ENCODE measurements at places on chromosomes 5 and 9. TPM values are rescaled to one million over a fixed set of nuclear protein-coding genes. Genes with fewer than 3 reads are reported as not detected.

SPATA31E1 gene
- not detected for total RNA-seq

FGF1 gene
- not detected for total RNA-seq

F2R gene
- total RNA-seq = 103 TPM

DOCK8 gene
- 1.9 TPM for total RNA-seq

OR1J2 gene
- total RNA-seq = not detected

ACTL7A gene
- not detected for total RNA-seq

RBM27 gene
- total RNA-seq = 36.0 TPM

FPGS gene
- 39.4 TPM for total RNA-seq

INSL4 gene
- not detected for total RNA-seq

PPP3R2 gene
- total RNA-seq = not detected

GRM6 gene
- not detected for total RNA-seq

ENTR1 gene
- 72.0 TPM for total RNA-seq

SLC27A6 gene
- 0.04 TPM for total RNA-seq

NAIP gene
- total RNA-seq = 6.1 TPM

DNA sequence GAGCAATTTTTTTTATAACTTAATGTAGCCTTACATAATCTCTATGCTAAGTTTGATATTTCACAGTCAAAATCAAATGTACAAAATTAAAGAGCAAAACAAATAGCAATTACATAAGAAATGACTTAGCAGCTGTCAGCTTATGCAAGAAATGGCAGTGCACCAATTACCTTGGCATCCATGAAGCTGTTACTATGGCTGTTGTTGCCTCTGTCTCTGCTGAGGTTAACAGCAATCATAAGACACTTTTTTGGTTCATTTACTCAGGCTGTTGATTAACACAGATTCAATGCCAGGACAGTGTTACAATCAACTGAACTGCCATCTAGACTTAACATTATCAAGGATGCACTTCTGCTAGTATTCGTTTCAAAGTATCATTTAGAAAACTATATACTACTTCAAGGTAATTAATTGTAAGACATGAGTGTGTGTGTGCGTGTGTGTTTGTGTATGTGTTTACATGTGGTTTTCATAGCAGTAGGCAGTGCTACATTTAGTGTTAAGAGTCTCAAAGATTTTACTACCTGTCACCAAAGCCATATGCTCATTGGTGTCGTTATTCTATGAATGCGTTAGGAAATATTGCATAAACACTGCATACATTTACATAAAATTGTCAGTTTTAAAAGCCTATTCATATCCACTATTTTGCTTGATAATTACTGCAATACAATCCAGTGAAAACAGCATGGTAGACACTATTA is 1084.2 kb upstream of the COX7C start:
- DNase-seq = no peak

GRCh38 chr9:121902461-121903135 is 190.5 kb downstream of the TTLL11 start:
- DNase-seq = no peak

DNA sequence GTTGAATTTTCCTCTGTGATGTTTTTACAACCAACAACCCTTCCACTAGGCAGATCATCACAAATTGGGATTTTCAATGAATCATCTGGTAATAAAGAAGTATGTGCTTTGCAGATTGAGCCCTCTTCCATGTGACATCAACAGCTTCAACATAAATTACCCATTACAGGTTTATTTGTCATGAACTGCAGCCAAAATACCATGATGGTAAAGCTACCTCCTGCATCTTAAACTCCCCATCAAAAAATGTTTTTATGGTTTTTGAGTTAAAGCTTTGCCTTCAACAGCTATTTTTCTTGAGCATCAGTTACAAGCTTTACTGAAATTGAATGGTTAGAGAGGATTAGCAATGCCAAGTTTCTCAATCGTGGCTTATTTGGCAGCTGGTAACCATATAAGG is 211.4 kb upstream of the TUSC1 start:
- no peak for DNase-seq

DNA sequence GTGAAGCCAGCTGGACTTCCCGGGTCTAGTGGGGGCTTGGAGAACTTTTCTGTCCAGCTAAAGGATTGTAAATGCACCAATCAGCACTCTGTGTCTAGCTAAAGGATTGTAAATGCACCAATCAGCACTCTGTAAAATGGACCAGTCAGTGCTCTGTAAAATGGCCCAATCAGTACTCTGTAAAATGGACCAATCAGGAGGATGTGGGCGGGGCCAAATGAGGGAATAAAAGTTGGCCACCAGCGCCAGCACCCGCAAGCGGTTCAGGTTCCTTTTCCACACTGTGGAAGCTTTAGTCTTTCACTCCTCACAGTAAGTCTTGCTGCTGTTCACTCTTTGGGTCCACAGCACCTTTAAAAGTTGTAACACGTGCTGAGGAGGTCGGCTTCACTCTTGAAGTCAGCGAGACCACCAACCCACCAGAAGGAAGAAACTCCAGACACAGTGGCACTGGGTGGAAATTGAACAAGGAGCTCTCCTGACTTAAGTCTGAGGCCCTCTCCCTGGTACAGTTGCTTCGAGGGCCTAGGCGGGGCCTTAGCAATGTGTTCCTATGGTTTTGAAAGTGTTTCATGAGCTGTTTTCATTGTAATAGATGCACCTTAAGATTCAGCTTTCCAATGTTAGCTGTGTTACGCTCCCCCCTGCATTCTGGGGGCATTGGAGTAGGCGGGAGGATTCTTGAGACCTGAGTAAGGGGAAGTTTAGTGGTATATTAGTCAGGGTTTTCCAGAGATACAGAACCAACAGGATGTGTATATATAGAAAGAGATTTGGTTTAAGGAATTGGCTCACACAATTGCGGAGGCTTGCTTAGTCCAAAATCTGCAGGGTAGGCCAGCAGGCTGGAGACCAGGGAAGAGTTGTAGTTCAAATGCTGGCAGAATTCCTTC is 21.5 kb upstream of the MYO10 start:
- DNase-seq = no peak

DNA sequence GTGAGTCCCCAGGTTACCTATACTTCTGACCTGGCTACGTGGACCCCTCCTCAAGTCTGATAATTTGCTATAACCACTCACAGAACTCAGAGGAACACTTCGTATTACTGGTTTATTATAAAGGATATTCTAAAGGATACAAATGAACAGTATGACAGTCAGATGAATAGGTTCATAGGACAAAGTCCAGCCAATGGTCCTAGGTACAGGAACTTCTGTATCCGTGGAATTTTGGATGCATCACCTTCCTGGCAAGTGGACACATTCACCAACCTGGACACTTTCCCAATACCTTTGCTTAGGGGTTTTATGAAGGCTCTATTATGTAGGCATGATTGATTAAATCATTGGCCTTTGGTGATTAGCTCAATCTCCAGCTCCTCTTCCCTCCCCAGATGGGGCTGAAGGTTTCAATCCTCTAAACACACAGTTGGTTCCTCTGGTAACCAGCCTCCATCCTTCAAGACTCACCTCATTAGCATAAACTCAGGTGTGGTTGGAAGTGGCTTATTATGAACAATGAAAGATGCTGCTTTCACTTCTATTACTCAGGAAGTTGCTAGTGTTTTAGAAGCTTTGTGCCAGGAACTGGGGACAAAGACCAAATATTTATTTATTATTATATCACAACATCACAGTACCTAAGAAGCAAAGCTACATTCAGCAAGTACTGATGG is 149.6 kb upstream of the ELL2 start:
- no peak for DNase-seq

GRCh38 chr9:114339130-114339908 is 9.7 kb downstream of the ORM2 start:
- peak; percentile 59 for DNase-seq

DNA sequence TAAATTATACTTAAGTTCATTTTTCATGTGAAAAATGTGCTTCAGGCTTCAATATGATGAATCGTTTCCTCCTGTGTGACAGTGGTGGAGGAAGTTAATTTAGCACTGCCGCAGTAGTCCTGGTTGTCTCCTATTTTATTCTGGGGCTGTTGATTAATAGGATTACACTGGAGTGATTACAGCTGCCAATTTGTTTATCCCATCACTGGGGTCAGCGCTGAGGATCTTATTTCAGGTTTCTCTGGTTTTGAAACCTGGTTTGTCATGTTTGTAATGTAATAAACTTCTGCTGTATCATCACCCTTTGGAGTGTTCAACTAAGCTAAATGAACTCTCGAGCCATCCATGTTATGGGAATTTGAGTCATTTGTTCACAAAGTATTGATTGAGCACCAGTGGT is 241.7 kb upstream of the KCNN2 start:
- no peak for DNase-seq

GRCh38 chr5:170756691-170757090 is 26.8 kb upstream of the GABRP start:
- no peak for DNase-seq

GRCh38 chr9:77935974-77936373 is 95.6 kb downstream of the GNAQ start:
- DNase-seq = no peak

- peak; percentile 36 for DNase-seq
Measured at GRCh38 chr5:74579215-74579614, 61.3 kb downstream of the ENC1 start.

DNA sequence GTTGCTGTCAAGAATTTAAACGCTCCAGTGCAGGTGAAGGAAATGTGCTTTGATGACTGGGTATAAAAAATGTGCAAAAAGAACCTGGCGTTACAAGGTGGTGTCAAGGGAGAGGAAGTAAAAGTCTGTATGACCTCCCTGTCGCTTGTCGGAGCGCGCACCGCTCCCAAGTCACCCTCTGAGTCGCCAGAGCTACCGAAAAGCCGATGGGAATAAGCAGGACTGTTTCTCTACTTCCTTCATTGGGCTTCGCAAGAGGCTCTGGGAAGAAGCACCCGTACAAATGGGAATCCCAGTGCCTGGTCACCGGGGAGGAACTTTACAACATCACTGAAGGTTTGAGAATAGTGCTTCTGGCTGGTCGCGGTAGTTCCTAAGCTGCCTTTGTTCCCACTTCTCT is 1.3 kb upstream of the DMRT2 start:
- DNase-seq = no peak

- DNase-seq = no peak
Measured at GRCh38 chr5:65791712-65792673, 70.0 kb downstream of the NLN start.

- DNase-seq = no peak
Measured at GRCh38 chr9:22535780-22536179, 89.2 kb downstream of the DMRTA1 start.

DNA sequence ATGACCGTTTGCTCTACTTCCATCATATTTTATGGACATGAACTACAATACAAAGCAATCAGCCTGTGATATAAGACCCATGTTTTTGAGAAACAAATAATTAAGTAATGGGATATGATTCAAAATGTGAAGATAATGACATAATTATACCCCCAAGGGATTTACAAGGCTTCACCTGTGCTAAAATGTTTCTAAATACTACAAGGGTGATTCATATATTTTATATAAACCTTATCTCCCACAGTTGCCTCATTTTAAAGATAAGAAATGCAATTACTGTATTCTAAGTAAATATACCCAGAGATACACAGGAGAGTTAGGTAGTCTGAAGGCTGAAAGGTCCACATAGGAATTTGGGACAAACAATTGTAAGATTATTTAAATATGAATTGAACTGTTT is 662.0 kb upstream of the CHD1 start:
- no peak for DNase-seq

GRCh38 chr9:71806901-71807307 is 38.6 kb upstream of the CEMIP2 start:
- peak; percentile 71 for DNase-seq

- DNase-seq = no peak
Measured at GRCh38 chr5:127820910-127821553, 117.8 kb downstream of the CCDC192 start.

- no peak for DNase-seq
Measured at GRCh38 chr5:75395277-75395676, 58.3 kb downstream of the HMGCR start.

GRCh38 chr9:8734760-8735159 is 935.2 kb upstream of the DMAC1 start:
- peak; percentile 55 for DNase-seq

- no peak for DNase-seq
Measured at GRCh38 chr5:155070781-155071180, 57.2 kb downstream of the KIF4B start.

GRCh38 chr5:74389531-74390305 is 250.8 kb downstream of the ENC1 start:
- DNase-seq = no peak

- no peak for DNase-seq
Measured at GRCh38 chr9:72480921-72481320, 40.5 kb upstream of the TMC1 start.

- no peak for DNase-seq
Measured at GRCh38 chr9:107792596-107792995, 303.0 kb upstream of the KLF4 start.
